ENCODE measurements at places on chromosomes 1 and 21. TPM values are rescaled to one million over a fixed set of nuclear protein-coding genes. Genes with fewer than 3 reads are reported as not detected.

TINAGL1 gene
- total RNA-seq, result 94.1 TPM

GRCh38 chr1:80050085-80050484 lies 1043.6 kb upstream of the ADGRL4 start:
- DNase-seq, result no peak

CFHR5 gene
- total RNA-seq, result not detected

L1TD1 gene
- 0.95 TPM for total RNA-seq

SPATA46 gene
- not detected for total RNA-seq

DNA sequence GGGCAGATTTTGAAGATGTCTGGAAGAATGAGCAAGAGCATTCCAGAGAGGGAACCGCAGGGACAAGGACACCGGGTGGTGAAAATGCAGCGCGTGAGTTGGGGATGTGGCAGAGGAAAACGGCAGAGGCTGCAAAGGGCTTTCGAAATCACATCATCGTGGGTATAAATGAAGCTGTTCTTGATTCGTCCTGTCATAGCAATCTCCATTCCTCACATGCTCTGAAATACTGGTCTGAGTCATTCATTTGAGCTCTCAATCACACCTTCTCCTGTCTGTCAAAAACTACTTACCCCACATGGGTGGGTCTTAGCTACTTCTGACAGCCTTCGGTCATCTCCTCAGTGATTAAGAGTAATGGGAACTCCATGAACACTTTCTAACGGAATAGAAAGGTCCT lies 81.5 kb downstream of the ERG start:
- DNase-seq, result no peak

PSRC1 gene
- 5.3 TPM for total RNA-seq

SLC25A34 gene
- total RNA-seq, result 0.90 TPM

DNA sequence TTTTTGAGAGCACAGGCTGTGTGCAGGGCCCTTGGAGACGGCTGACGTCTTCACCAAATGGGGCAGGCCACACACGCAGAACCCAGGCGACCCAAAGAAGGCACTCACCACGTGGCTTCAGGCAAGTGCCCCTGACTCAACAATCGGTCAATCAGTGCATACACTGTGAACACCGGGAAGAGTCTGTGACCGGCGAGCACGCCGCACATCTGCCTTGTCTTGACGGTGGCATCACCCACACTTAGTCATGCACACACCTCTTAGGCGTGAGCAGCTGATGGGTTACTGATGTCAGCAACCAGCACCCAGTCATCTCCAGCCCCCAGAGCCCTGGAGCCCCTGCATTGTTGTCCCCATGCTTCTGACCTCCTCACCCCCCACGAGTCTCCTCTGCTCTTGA lies 4.9 kb upstream of the LRRC3 start:
- DNase-seq, result no peak

- no peak for DNase-seq
These were observed 116.1 kb upstream of the RGS1 start for GRCh38 chr1:192459467-192459866.

- DNase-seq, result no peak
These were observed 7.6 kb downstream of the UBL4B start for GRCh38 chr1:110119843-110120242.

RBM11 gene
- 0.85 TPM for total RNA-seq

- DNase-seq, result no peak
These were observed 54.4 kb downstream of the NAV1 start for GRCh38 chr1:201593200-201593921.

- no peak for DNase-seq
These were observed 1.2 kb upstream of the KIRREL1 start for GRCh38 chr1:157992031-157992832.

FCRL1 gene
- 0.63 TPM for total RNA-seq

DNA sequence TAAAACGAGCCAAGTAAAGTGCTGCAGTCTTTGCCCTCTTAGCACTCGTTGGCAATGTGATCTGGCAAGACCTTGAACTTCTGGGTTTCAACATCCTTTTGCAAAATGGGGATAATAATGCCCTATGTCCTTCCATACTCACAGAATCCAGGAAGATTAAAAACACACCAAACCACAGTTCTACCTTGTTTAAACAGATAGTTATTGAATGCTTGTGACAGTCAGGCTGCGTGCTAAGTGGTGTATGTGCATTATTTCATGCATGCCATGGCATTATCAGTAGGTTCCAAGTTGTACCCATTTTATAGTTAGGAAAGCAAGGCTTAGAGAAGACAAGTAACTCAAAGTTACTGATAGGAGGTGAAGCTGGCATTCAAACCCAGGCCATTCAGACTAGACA lies 308.6 kb upstream of the PROX1 start:
- DNase-seq, result no peak

DNA sequence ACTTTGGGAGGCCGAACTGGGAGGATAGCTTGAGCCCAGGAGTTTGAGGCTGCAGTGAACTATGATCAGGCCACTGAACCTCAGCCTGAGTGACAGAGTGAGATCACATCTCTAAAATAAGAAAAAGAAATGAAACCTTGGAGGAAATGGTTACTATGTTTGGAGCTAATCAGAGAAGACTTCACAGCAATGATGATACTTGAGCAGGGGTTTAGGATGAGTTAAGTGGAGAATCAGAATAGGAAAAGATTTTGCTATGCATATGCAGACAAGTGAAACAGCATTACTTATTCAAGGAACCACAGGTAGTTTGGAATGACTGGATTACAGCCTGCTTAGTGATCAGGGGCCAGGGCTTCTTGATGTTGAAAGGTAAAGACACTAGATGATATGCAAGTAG lies 1.3 kb upstream of the CD5L start:
- DNase-seq, result no peak

GRCh38 chr1:89523572-89524368 lies 859 bp upstream of the LRRC8B start:
- no peak for DNase-seq

GRCh38 chr1:12464045-12464461 lies 154.0 kb downstream of the DHRS3 start:
- no peak for DNase-seq

FCRL6 gene
- not detected for total RNA-seq

- DNase-seq, result no peak
These were observed 8.1 kb upstream of the LEFTY1 start for GRCh38 chr1:225896937-225897549.

PTGER3 gene
- 36.0 TPM for total RNA-seq

DNA sequence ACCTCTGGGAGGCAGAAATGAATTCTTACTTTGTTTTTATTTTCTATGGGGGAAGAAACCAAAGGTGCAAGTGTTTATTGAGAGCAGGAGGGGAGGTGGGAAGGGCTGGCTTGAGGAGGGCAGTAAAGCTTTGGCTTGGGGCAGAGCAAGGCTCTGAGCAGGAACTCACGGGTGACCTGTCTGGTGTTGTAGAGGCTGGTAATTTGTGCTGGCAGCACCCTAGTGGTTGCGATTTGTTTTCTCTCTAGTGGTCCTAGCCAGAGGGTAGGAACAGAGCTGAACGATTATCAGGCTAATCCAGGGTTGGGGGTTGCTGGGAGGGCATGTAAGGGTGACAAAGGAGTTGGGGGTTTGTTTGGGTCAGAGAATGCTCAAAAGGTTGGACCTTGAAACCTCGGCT lies 16.6 kb downstream of the TMCC2 start:
- DNase-seq, result no peak

DNA sequence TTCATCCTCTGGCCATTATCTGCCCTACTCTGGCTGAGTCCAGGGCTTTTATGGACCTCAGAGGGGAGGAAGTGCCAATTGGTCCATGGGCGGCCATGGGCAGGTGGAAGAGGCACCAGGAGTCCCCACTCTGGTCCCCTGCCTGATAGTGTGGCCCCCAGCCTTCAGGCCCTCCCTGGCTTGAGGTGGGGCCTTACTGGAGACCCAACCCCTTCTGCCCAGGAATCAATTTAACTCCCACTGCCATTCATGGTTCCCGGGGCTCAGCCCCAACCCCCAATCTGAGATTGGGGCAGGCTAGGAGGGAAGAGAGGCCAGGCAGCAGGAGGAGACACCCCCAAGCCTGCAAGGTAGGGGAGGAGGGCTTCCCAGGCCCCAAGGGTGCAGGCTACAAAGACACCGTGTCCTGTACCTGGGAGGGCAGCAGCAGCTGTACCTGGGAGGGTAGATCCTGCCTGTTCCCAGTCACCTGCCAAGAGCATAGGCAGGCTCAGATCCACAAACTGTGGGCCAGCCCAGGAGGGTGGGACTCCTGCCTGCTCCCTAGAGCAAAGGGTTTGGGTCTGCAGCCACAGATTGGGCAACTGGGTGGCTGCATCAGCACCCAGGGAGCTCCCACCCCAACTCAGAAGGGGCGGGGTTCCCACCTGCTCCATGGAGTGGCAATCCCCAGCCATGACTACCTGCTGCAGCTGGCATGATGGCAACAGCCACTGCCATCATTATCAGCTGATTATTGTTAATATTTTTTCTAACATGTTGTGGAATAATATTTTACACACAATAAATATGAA lies 1044.1 kb upstream of the B3GALT2 start:
- DNase-seq, result no peak

CYP4A22 gene
- not detected for total RNA-seq

DNA sequence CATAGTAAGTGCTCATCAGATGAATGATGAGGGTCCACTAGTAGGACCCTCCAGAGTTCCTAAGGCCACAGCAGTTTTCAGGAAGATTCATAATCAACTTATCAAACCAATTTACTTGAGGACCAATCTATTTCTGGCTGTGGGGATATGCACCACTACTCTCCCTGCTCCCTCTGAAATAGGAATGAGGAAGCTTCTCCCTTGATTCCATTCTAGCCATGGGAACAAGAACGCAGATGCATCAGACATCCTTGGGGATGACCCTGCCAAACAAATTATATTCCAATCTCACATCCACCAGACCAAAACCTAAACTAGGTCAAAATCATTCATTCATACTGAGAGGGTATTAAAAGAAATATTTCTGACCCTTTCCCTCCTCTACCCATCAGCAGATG lies 31.5 kb downstream of the JAK1 start:
- DNase-seq, result no peak

DNA sequence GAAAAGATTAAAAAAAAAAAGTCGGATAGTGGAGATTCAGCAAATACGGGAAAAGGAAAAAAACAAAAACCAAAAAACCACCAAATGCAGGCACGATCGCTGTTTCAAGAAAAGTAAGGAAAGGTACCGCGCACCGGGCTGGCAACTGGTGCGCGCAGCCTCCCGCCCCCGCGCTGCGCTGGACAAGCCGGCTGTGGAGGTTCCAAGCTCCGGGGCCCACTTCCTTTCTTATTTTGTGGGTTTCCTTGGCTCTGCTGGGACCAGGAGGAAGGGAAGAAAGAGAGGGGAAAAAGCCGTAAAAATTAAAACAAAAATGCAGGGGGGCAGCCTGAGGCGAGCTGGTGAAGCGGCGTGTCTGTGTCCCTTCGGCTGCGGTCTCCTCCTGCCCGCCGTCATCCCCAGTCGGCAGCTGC lies 233 bp downstream of the ADAMTS5 start:
- DNase-seq, result no peak

- no peak for DNase-seq
These were observed 19.2 kb upstream of the RGS8 start for GRCh38 chr1:182703539-182703938.

FCRL4 gene
- not detected for total RNA-seq

RHEX gene
- 12.5 TPM for total RNA-seq

GRCh38 chr1:193418745-193419058 lies 232.3 kb upstream of the B3GALT2 start:
- no peak for DNase-seq

LY9 gene
- 0.11 TPM for total RNA-seq

GRCh38 chr1:85502625-85503083 lies 37.7 kb upstream of the DDAH1 start:
- DNase-seq, result no peak

AQP10 gene
- total RNA-seq, result not detected

Measured in urinary bladder (tissue), 4 donors.